ENCODE measurements at places on chromosomes 2 and 18. TPM values are rescaled to one million over a fixed set of nuclear protein-coding genes. Genes with fewer than 3 reads are reported as not detected.

The EML6 gene
- 0.03 TPM for polyA plus RNA-seq

- H3K4me3 ChIP-seq, result no peak overlapping the region
- H3K27me3 ChIP-seq, result no peaks in the 10 kb centered on the region
- H3K4me1 ChIP-seq, result no peaks in the 10 kb centered on the region
- peaks cover 4% of the 10 kb centered on the region for H3K36me3 ChIP-seq
- no peak overlapping the region for H3K27ac ChIP-seq
These were observed 51.3 kb downstream of the C2orf76 start for GRCh38 chr2:119315241-119315925.

- no peak overlapping the region for H3K27ac ChIP-seq
- H3K4me1 ChIP-seq, result peaks cover 7% of the 10 kb centered on the region
- no peaks in the 10 kb centered on the region for H3K27me3 ChIP-seq
These were observed 61.3 kb downstream of the IRS1 start for GRCh38 chr2:226738191-226738820.

- H3K36me3 ChIP-seq, result no peaks in the 10 kb centered on the region
- DNase-seq, result no peak
- H3K27me3 ChIP-seq, result no peaks in the 10 kb centered on the region
- no peaks in the 10 kb centered on the region for H3K4me1 ChIP-seq
- H3K4me3 ChIP-seq, result no peak overlapping the region
- H3K27ac ChIP-seq, result no peak overlapping the region
These were observed 535.3 kb upstream of the SYT4 start for GRCh38 chr18:43812627-43813026.

- H3K27me3 ChIP-seq, result peaks cover 9% of the 10 kb centered on the region
- DNase-seq, result no peak
- no peaks in the 10 kb centered on the region for H3K36me3 ChIP-seq
- H3K4me1 ChIP-seq, result peaks cover 1% of the 10 kb centered on the region
- no peak overlapping the region for H3K4me3 ChIP-seq
These were observed 194.6 kb downstream of the GPD2 start for GRCh38 chr2:156630579-156631337.

Measured in naive thymus-derived CD8-positive, alpha-beta T cell (primary cell).